ENCODE measurements at places on chromosomes 1 and 21.

DNA sequence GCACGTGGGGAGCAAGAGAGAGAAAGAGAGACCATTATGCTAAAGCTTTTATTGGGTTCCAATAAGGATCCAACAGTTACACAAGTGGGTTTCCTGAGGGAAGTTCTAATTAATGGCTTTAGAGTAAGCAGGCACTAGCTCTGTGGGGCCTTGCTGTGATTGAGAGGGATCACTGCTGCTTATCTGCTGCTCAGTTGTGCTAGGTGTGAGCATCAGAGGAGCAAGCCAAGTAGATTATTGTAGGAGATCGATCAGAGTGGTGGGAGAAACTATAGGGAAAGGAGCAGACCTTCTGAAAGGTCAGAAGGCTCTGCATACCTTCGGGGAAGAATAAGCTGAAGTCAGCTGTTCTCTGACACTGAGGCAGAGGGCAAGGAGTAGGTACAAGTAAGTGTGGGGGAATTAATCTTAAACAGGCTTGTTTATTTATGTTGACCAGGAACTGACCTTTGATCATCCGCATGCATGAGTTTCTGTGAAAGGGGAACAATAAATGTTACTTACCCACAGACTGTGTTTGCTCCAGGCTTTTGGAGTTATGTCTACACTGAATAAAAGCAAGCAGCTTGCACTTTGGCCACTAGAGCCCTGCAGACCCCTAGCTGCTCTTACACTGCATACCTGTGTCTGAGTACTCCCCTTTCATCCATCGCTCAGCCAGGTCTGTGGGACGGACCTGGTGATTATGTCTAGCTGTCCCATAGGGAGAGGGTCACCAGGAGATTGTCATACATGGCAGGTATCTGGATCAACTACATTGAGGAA is 89.7 kb downstream of the TNNI3K start:
- DNase-seq: no peak

GRCh38 chr1:107343601-107344000 is 202.8 kb downstream of the NTNG1 start:
- no peak for DNase-seq

- no peak for DNase-seq
Measured at GRCh38 chr1:43061757-43062156, 103.1 kb upstream of the SLC2A1 start.

- peak; percentile 67 for DNase-seq
Measured at GRCh38 chr1:226679853-226680516, 59.1 kb downstream of the ITPKB start.

GRCh38 chr1:53512807-53513755 is 53.9 kb downstream of the DMRTB1 start:
- DNase-seq: no peak

GRCh38 chr1:93155335-93155734 is 24.9 kb downstream of the TMED5 start:
- DNase-seq: no peak

- peak; percentile 21 for DNase-seq
Measured at GRCh38 chr1:18945401-18945849, 11.1 kb downstream of the IFFO2 start.

DNA sequence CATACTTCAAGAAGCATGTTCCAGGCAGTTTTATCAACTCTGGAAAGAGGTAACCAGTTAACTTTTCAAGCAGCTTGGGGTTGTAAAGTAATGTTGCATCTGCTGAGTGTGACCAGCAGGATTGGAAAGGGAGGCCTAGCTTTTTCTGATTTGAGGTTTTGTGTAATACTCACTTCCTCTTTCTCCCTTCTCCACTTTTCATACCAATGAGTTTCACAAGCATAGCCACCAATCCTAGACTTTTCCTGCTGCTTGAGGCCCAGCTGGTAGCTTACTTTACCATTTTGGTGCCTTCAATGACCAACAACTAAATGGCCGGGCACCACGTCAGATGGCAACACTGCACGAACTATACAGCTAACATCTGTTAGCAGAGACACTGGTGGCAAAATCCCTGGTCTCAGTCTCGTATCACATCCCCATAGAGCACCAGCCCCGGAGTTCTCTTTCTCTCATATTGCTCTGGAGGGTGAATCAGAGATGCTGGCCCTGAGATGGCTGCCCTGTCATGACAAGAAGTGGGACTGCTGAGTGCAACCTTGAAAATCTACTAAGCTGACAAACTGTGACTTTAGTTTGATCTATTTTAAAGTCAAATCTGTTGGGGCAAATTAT is 14.8 kb upstream of the GPR88 start:
- DNase-seq: no peak

GRCh38 chr1:182955596-182956588 is 2.9 kb upstream of the SHCBP1L start:
- no peak for DNase-seq

- no peak for DNase-seq
Measured at GRCh38 chr1:29830383-29830782, 594.1 kb downstream of the PTPRU start.

DNA sequence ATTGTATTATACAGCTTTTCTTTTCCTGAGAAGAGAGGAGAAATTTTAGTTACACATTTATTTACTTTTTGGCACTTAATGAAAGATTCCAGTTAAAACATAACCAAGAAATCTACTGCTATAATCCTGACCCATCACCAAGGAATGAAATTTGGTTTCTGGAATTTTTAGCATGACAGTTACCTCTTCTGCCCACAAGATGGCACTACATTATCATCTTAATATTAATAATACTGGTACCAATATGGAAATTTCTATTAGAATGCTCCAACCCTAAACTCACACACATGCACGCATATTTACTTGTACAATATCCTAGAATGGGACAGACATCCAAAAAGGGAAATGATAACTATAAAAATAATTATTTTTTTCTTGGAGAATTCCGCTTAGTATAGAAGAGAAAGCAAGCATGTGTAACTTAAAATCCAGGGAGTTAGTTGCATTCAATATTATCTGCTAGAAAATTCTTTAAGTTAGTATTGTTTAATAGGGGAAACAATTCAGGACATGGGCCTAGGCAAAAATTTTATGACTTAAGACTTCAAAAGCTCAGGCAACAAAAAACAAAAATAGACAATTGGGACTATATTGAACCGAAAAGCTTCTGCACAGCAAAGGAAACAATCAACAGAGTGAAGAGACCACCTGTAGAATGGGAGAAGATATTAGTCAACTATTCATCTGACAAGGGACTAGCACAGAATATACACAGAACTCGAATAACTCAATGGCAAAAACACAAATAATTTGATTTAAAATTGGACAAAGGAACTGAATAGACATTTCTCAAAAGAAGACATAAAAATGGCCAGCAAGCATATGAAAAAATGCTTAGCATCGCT is 37.4 kb downstream of the MAP3K21 start:
- DNase-seq: no peak

DNA sequence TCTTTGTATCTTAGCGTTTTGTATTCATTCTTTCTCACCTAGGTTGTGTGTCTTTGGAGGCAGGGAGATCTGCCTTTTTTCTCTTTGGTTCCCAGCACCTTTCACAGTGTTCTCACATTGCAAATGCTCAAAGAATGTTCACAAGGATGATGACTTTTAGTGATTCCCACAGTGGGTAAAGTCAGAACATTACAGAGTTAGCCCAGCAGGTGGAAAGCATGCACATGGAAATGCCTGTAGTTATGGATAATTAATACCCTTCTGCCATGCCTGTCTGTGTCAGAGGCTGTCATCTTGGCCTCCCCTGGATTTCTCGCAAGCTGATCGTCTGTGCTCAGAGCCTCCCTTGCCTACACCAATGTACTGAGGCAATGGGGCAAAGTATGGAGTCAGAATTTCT is 458.9 kb downstream of the LMO4 start:
- DNase-seq: no peak

- no peak for DNase-seq
Measured at GRCh38 chr1:58017641-58018040, 528.9 kb downstream of the OMA1 start.

Measured in BE2C (cell line).